ENCODE measurements at places on chromosomes 12 and 14.

DNA sequence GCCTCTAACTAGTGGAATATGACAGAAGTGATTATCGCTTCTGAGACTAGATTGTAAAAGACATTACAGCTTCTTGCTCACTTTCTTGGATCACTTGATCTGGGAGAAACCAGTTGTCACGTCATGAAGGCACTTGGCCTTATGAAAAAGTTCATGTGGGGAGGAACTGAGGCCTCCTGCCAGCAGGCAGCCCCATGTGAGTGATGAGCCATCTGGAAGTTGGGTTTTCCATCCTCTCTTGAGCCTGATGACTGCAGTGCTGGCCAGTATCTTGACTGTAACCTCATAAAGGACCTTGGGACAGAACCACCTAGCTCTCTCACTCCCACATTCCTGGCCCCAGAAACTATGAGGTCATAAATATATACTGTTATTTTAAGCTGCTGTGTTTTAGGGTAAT lies 28.0 kb downstream of the TTLL5 start:
- DNase-seq: no peak

- DNase-seq: no peak
Observed at GRCh38 chr12:13126494-13126893, 23.0 kb upstream of the GSG1 start.

GRCh38 chr14:102592763-102593060 lies 263 bp downstream of the RCOR1 start:
- DNase-seq: no peak

DNA sequence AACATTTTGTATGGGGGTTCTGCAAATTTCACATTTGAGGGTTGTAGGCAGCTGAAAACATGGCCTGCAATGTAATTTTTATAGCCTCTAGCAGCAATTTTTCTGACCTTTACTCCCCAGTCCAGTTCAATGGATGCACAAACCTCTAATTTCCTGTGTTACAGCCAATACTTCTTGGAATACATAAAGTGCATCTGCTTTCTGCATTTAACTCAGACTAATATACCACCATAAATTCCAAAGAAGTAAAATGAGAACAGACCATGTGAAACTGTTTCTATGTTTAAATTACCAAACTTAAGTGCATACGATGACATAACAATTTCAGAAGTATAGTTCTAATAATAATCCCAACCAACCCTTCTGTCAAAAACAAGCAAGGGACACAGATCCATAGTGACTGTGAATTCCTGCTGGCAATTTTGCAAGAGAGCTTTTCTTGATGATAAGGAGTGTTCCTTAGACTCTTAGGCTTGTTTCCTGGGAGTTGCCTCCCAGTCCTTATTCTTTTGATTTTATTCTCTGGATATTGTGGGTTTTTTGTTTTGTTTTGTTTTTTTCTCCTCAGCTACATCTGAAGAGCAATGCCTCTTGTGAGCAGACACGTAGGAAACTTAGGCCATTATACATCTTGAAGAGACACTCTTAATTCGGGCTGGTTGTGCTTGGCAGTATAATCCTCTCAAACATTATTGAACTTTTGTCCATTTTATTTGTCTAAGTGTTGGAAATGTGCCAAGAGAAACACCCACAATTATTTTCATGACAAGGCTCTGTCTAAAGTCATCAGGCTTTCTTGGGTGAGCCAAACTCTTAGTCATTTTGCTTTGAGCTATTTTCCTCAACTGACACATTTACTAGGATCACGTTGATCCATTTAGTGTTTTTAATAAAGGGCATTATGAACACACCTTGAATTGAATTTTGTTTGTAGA lies 51.3 kb upstream of the RERGL start:
- DNase-seq: no peak

GRCh38 chr12:110281549-110282299 lies 677 bp downstream of the ATP2A2 start:
- DNase-seq: no peak

- DNase-seq: no peak
Observed at GRCh38 chr12:115543269-115543668, 734.2 kb downstream of the MED13L start.

- DNase-seq: no peak
Observed at GRCh38 chr14:69500736-69501135, 16.2 kb downstream of the PLEKHD1 start.

- no peak for DNase-seq
Observed at GRCh38 chr14:76280221-76280620, 95.7 kb upstream of the ESRRB start.

GRCh38 chr14:95210699-95211098 lies 53.4 kb upstream of the DICER1 start:
- no peak for DNase-seq

- no peak for DNase-seq
Observed at GRCh38 chr14:102140027-102140749, 491 bp downstream of the WDR20 start.

DNA sequence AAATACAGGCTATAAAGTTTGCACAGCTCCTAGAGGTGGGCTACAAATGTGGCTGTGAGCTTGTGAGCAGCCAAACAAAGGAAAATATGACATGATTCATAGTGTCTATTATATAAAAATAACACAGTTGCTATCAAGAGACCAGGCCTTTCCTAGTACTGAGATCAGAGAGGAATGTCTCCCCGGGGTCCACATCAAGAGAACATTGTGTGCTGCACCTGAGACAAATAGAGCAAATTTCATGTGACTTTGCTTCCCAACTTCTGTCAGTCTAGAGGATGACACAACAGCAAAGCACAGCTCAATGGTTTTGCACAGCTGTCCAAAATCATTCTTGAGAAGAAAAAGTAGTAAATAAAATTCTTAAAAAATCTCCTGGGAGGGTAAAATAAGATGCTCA lies 297.5 kb upstream of the PRKD1 start:
- DNase-seq: no peak

DNA sequence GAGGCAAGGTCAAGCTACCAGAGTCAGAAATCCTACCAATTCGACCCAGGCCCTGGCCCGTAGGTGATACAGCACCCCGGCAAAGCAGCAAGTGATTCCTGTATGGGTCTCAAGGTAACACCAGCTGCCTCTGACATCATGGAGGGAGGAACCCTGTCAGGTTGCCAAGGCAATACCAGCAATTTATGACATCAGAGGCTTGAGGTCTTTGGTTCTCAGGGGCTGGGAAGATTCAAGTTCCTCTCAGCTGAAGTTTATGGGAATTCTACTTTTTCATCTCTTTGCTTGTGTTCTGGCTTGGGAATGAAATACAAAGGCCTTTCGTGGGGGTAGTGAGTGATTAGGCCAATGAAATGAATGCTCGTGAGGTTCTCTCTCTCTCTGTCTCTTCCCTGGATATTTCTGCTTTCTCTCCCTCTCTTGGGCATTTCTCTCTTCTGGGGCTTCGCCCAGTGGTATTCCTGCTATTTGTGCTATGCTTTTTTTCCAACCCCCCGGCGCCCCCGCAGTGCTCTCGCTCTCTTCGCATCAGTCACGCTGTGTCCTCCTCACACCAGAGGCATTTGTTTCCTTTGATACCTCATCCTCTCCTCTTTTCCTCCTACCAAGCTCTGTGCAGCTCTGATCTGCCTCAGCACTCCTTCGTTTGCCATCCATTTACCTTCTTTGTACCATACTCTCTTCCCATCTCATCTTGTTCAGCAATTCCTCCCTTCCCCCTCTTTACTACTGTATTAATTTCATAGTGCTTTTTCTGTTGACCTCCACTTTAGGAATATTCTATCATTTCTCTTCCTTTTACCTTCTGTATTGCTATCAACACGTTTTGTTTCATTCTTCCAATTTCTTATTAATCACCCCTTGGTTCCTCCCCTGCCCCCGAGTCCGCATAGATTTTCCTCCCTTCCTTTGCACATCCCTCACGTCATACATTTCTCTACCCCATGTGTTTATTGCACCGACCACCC lies 2.9 kb downstream of the ZFHX2 start:
- DNase-seq: no peak

- DNase-seq: no peak
Observed at GRCh38 chr14:99806836-99807235, 13.6 kb downstream of the EML1 start.

GRCh38 chr14:80213602-80214001 lies 2.3 kb upstream of the DIO2 start:
- no peak for DNase-seq

- DNase-seq: no peak
Observed at GRCh38 chr12:46303039-46303666, 34.3 kb upstream of the SLC38A1 start.

DNA sequence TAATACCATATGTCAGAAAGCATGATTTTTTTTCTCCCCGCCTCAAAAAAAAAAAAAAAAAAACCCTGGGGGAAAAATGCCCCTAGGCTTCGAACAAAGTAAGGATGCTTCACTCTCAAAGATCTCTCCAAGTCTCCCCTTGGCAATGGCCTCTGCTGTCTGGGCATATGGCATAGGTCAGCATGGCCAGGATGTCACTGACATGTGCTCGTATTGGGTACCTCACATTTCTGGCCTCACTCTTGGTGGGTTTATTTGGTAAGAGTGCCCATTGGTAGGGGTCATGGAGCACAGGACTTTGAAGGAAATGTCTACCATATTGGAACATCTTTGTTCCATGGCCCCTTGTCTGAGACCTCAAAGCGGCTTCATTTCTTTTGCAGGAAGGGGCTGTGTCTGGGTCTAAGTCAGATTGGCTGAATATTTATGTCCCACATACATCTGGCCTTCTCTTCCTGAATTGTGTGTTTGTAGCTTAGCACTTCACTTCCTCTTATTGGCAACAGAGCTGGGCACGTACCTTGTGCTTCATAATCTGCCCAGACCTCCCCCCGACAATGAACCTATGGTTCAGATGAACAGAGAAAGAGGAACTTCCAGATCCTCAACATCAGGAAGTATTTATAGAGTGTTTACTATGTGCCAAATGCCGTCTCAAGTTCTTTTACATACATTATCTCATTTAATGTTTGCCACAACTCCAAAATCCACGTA lies 36.3 kb upstream of the OAS1 start:
- no peak for DNase-seq

- DNase-seq: no peak
Observed at GRCh38 chr12:18323159-18323558, 61.8 kb downstream of the PIK3C2G start.

- DNase-seq: no peak
Observed at GRCh38 chr12:95411466-95411865, 62.5 kb upstream of the METAP2 start.

- no peak for DNase-seq
Observed at GRCh38 chr14:50083467-50084337, 32.7 kb downstream of the VCPKMT start.

GRCh38 chr14:49218436-49219092 lies 367.6 kb downstream of the RPS29 start:
- no peak for DNase-seq

- no peak for DNase-seq
Observed at GRCh38 chr12:123801573-123802178, 39.6 kb downstream of the DNAH10 start.

DNA sequence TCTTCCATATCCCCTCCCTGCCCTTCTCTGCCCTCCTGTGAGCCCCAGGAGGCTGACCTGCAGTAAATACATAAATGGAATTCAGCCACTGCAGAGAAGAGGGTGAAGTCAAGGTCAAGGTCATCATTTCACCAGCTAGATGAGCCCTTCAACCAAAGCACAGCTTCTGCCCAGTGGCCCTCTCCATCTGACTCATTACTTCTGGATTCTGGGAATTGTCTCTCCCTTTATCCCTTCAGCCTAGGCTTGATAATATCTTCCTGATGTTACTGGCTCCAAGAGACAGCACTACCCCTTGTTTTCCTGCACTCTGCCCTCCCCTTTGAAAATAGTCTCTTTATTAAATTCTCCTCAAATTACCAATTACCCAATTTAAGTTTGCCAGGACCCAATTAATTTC lies 64.5 kb downstream of the TTC9 start:
- no peak for DNase-seq

DNA sequence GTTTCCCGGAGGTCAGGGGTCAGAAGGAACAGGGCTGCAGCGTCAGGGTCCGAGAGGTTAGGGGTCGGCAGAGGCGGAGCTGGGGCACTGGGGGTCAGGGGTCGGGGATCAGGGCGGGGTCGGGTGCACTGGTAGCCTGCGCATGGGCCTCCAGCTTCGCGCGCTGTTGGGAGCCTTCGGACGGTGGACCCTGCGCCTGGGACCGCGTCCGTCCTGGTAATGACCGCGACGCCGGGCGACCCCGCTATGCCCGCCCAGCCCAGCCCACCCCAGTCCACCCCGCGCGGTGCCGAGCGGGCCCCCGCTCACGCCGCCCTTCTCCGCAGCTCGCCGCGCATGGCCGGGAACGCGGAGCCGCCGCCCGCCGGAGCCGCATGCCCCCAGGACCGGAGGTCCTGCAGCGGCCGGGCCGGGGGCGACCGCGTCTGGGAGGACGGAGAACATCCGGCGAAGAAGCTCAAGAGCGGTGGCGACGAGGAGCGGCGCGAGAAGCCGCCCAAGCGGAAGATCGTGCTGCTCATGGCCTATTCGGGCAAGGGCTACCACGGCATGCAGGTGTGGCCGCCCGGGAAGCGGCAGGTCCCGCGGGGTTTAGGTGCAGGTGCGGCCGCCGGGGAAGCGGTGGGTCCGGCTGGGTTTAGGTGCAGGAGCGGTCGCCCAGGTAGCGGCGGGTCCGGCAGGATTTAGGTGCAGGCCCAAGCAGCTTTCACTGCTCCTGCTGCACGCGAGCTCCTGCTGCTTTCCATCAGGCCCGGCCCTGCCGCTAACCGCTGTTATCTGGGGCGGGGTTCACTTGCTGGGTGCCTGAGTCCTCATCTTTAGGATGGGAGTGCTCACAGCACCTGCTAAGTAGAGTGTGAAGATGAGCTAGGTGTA lies 743 bp downstream of the PUS1 start:
- no peak for DNase-seq

DNA sequence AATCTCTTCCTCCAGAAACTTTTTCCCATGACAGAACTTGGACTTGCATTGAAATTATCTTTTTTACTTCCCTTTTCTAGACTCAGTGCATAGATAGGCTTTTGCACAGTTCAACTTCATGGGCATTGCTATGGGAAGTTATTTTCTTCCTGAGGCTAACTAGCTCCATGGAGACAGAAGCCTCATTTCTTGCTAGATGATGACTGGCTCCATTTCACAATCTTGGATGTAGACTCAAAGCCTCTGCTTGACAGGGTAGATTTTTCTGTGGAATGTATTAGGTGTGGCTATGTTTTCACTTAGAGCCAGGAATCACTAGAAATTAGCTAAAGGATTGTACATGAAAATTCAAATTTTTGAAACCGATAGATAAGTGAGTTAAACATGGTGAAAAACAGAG lies 884.1 kb upstream of the MGAT4C start:
- no peak for DNase-seq

DNA sequence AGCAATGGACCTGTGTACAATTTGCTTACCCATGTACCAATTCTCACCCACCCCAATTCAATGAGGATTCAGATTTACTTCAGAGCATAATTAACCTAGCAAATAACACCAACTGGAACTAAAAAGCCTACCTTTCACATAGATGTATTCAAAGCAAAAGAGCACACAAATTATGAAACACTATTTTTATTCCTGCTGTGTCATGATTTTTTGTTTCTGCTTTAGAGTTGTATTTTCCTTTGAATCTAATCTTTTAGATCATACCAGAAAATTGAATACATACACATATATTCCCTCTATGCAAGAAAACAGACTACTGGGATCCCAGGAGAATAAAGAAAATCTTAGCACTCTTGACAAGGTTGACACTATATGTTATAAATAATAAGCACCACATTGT lies 5.9 kb downstream of the KICS2 start:
- DNase-seq: no peak
